ENCODE measurements at places on chromosomes 7 and 10. TPM values are rescaled to one million over a fixed set of nuclear protein-coding genes. Genes with fewer than 3 reads are reported as not detected.

FFAR4 gene
- total RNA-seq: not detected

NUB1 gene
- 32.6 TPM for total RNA-seq

MSS51 gene
- total RNA-seq: 2.1 TPM

NPSR1 gene
- total RNA-seq: not detected

BAIAP2L1 gene
- total RNA-seq: 2.1 TPM

GRCh38 chr10:23892296-23892695 is 316.6 kb upstream of the KIAA1217 start:
- no peak for DNase-seq
